SK-MEL-5 (cell line): ENCODE measurements at places on chromosomes 2 and 18.

- DNase-seq = peak; percentile 14
Measured at GRCh38 chr2:230687498-230687897, 25.1 kb upstream of the CAB39 start.

- DNase-seq = no peak
Measured at GRCh38 chr2:232623768-232624765, 9.3 kb upstream of the EFHD1 start.

DNA sequence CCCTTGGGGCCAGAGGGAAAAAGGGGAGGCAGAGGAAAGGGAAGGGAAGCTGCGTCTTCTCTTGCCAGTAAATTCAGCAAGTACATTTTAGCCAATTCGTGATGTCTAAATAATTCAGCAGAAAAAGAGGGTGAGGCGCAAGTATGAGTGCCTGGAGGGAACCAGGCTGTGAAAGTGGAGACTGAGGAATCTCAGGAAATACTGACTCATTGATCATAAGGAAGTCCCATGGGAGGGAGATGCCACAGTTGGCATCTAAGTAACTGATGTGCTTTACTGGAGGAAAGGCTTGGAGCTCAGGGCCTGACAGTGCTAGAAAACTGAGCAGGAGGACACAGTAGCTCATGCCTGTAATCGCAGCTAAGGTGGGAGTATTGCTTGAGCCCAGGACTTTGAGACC, 31.1 kb downstream of the KIF5C start:
- peak; percentile 15 for DNase-seq

DNA sequence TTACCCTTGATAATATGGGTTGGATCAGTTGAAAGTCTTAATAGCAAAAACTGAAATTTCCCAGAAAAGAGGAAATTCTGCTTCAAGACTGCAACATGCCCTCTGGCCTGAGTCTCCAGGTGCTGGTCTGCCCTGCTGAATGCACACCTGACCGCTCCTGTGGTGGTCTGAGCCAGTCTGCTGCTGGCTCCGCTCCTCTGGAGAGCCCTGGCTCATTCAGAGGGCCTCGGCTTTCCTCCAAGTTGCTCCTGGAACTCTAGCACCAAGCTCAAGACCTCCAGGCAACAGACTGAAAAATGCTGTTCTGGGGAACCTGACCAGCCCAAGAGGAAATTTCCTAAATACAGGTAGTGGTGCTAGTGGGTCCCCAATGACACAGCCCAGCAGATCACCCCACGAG, 64.8 kb downstream of the DIPK1C start:
- no peak for DNase-seq

DNA sequence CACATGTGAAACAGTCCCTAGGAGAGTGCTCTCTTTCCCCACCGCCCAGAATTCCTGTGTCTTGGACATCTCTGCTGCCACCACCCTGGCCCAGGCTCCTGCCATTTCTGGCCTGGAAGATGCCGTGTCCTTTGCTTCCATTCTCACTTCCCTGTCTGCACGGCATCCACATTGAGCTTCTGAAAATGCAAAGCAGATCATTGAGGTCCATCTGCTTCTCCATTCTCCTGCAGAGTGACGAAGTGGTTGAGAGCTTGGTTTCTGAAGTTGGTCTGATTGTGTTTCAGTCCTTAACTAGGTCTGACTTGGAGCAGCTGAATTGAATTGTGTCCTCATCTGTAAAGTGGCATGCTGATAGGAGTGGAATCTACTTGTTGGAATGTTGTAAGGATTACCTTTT, 98.7 kb upstream of the MGAT5 start:
- no peak for DNase-seq

DNA sequence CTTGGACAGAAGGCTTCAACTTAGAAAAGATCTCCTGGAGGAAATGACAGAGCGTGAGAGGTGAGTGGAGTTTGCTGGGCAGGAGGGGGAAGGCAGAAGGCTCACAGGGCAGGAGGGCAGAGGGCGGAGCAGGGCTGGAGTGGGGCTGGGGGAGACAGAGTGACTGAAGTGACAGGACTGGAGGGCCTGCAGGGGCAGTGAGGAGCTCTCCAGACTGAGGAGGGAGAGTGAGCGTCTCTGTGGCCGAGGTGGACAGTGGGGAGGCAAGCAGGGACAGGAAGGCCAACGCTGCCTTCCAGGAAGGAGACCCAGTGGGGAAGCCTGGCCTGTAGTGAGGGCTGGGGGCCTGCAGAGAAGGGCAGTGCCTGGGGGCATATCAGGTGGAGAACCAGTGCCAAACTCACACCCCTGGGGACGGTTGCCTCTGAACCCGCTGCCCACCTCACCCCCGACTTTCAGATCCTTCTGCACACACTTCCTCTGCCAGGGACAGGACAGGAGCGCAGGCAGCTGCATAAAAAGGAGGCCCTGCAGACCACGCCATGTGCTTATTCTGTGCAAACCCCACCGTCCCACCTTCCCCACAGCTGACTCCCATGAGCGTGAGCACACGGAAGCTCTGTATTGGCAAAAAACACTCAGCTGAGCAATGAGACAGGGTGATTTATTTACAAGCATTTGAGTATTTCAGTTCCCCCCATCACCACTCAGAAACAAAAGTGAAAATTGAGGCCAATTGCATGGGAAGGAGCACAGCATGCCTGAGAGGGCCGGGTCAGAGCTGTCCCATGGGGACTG, 244.3 kb downstream of the FAM210A start:
- DNase-seq = no peak

DNA sequence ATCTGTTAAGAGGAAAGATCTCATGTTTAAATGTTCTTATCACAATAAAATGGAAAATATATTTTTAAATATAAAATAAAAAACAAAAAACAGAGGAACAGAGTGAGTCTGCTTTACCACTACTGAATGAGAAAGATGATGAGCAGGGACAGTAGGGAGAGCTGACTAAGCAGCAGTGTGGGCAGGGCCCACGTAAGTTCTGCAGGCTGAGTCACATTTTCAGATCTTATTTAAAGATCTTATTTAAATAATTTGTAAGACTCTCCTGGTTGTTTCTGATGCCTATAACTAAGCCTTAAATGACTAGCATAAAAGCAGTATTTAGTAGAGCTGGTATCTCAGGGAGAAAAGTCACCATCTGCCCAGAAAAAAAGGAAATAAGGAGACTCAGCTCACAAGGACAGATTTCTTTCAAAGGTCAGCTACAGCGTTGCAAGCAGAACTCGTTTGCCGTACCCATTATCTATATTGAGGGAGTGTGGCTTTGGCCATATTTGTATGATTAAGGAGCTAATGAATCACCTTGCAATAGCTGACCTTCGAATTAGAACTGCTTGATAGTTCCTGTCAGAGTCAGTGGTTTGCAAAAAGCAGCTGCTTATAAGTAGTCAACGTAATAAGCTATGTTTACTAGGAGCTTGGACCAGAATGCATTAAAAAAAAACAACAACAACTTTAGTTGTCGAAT, 322.1 kb upstream of the CHAC2 start:
- no peak for DNase-seq

- DNase-seq = no peak
Measured at GRCh38 chr2:170449034-170449433, 266.1 kb upstream of the SP5 start.

GRCh38 chr18:62157843-62158242, 29.0 kb downstream of the PIGN start:
- DNase-seq = peak; percentile 20

- no peak for DNase-seq
Measured at GRCh38 chr2:33215983-33216382, 260.5 kb upstream of the RASGRP3 start.

GRCh38 chr2:158745067-158745865, 49.9 kb upstream of the DAPL1 start:
- DNase-seq = peak; percentile 76

- DNase-seq = peak; percentile 22
Measured at GRCh38 chr2:172285010-172285621, 142.3 kb upstream of the ITGA6 start.

- DNase-seq = no peak
Measured at GRCh38 chr18:58998401-58999203, 133.9 kb downstream of the ZNF532 start.
